Tongue (tissue), 3 donors: ENCODE measurements at places on chromosomes 7 and 10. TPM values are rescaled to one million over a fixed set of nuclear protein-coding genes. Genes with fewer than 3 reads are reported as not detected.

The VPS37D gene
- total RNA-seq, result 4.2 TPM

The GFRA1 gene
- 122 TPM for total RNA-seq

The CYP3A5 gene
- total RNA-seq, result 38.5 TPM

- DNase-seq, result peak; percentile 30
Observed at GRCh38 chr7:147411096-147411495, 1179.5 kb upstream of the C7orf33 start.

DNA sequence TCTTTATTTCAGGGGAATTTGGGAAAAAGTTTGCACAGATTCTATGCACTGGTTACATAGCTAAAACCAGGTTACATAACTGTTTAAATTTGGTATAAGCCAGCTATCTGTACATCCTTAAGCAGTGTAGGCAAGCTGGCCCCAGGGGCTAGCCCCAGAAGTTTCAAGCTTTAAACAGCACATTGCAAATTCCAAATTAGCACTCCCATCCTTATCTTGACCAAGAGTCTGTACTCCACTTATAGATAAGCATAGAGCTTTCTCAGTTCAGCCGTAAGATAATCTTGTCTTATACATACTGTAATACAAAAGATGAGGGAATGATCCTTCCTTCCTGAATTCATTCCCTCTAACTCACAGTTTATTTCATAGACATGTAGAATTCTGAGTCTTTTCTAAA, 109.3 kb downstream of the SPAG6 start:
- DNase-seq, result no peak

GRCh38 chr7:46369933-46370654, 449.0 kb upstream of the IGFBP3 start:
- DNase-seq, result peak; percentile 86

- DNase-seq, result no peak
Observed at GRCh38 chr7:34821932-34822558, 164.0 kb downstream of the NPSR1 start.

DNA sequence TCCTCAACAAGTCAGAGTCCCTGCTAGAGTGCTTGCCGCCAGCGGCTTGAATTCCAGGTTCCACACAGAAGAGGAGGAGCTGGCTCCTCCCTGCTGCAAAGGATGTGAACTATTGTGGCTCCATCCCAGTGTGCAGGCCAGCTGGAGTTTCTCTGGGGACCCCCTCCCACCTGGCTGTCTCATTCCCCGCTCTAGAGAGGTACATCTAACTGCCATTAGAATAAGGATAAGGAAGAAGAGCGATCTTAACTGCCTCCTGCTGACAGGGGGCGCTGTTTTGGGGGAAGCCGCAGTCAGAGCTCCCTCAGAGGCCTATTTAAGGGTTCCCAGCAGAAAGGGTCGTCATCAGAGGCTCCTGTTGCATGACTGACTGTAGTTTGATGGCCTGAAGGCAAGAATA, 40.8 kb upstream of the HECW1 start:
- peak; percentile 18 for DNase-seq

DNA sequence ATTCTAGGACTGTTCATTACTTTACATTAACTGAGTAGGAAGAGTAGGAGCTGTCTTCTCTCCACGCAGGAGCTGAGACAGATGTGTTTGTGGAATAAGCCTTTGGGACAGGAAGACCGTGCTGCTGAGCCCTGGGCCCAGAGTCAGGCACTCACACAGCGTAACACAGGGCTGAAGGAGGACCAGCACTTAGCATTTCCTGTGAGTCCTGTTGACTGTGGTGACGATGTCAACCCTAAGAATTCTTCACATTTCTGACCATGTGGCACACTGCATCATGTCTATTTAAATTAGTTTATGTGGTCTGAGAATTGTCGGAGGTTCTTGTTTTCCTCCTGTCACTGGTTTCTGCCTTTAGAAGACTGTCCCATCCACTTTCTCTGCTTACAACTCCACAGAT, 117.2 kb downstream of the PIP4K2A start:
- DNase-seq, result no peak

GRCh38 chr7:148437043-148437442, 153.5 kb upstream of the C7orf33 start:
- DNase-seq, result no peak

GRCh38 chr7:139776486-139777132, 1.2 kb downstream of the HIPK2 start:
- peak; percentile 67 for DNase-seq

DNA sequence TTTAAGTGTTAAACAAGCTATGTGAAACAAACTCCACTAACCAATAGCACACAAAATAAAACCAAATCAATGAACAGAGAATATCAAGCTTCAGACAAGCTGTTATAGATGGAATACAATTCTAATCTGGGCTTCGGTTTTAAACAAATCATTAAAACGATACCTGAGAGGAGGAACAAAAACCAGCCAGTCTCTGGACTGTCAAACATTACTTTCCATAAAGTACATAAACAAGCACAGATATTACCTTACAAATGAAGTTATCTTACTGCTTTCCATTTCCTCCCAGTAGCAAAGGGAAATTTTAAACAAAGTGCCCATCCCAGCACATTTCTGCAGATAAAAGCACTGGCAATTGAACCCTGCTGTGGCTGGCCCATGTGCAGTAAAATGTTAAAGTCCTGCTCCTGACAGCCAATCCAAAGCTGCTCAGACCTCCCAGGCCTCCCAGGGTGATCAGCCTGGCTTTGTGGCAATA, 128.0 kb downstream of the NRCAM start:
- no peak for DNase-seq

DNA sequence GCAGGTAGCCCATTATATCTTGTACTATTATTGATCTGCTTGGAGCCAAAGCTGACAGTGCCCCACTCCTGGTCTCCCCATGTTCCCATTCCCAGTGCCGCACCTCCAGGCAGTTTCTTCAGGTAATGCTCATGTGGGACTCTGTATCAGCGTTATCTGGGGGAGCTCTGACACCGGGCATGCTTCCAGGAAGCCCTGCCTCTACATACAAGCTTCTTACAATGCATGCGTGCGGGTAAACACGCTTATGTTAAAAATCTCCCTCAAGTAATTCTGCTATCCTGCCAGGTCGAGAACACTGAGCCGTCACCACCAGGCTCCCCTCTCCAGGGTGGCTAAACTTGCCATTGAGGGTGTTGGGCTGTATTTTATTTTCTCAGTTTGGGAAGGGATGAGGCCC, 61.6 kb upstream of the LBX1 start:
- no peak for DNase-seq

- DNase-seq, result peak; percentile 57
Observed at GRCh38 chr10:22805304-22805703, 90.9 kb upstream of the PIP4K2A start.
